Activated naive CD8-positive, alpha-beta T cell treated with anti-CD3 and anti-CD28 coated beads for 36 hours (primary cell): ENCODE measurements at places on chromosomes 2 and 18.

DNA sequence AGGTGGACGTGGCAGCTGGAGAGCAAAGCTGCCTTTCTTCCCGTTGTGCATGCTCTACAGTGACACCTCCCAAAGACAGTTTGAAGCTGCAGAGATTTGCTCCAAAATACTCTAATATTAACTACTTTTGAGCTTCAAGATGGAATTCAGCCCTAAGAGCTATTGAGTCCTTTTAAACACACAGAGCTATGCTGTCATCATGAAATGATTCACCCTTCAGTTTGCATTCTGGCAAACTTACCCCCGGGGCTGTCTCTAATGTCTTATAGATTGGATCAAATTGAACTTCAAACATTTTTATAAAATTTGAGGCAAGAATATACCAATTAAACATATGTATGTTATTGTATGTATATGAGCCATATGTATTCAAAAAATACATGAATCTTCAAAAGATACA lies 110.7 kb upstream of the EFEMP1 start:
- no peaks in the 10 kb centered on the region for H3K27me3 ChIP-seq
- H3K4me3 ChIP-seq: no peak overlapping the region
- H3K4me1 ChIP-seq: no peaks in the 10 kb centered on the region
- no peak overlapping the region for H3K27ac ChIP-seq

DNA sequence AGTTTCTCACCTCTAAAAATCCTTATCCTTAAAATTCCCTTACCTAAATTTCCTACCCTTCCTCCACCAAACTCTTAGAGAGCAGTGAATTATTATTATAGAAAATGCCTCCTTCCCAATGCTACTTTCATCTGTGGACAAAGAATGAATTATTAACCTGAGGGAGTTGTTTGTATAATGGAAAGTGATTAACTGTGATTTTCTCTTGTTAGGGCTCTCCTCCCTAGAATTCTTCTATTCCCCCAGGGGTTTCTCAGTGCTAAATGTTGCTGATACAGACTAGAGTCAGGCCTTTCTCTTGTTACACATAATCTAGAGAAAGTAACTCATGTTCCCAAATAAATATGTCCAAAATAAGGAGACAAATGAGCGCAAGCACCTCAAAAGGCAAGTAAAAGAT lies 23.3 kb downstream of the EPB41L5 start:
- H3K36me3 ChIP-seq: peaks cover 6% of the 10 kb centered on the region
- no peaks in the 10 kb centered on the region for H3K27me3 ChIP-seq
- peaks cover 2% of the 10 kb centered on the region for H3K4me1 ChIP-seq
- H3K27ac ChIP-seq: no peak overlapping the region
- DNase-seq: no peak

DNA sequence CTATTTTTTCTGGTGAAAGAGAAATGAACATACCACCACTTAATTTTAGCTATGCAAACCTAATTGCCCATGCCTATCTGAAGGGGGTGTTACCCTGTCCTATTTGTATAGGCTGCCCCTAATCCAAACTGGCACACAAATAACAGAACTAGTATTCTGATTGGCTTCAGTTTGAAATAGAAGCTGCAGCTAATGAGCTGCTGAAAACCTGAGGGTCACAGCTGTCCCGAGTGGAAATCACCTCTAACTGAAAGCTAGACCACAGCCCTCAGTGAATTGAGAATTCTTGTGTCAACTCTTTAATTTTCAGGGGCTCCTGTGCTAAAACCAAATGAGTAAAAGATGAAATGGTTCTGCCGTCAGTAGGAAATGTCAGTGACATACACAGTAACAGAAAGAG lies 28.7 kb downstream of the CCDC141 start:
- H3K27ac ChIP-seq: peak overlapping the region; percentile 36
- no peak for DNase-seq
- peaks cover 19% of the 10 kb centered on the region for H3K36me3 ChIP-seq

DNA sequence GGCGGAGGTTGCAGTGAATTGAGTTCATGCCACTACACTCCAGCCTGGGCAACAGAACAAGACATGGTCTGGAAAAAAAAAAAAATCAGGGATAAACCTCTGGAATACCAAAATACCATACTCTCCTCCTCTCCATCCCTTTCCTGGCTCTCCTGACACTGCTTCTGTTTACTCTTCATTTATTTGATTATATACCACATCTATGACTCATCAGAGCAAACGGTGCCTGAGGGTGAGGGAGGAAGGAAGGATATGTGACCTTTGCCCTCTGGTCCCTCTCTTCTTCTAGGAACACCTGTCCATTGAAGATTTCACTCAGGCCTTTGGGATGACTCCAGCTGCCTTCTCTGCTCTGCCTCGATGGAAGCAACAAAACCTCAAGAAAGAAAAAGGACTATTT lies 30.0 kb downstream of the VIL1 start:
- H3K4me1 ChIP-seq: no peaks in the 10 kb centered on the region
- no peak overlapping the region for H3K27ac ChIP-seq
- H3K4me3 ChIP-seq: no peak overlapping the region
- H3K36me3 ChIP-seq: peaks cover 12% of the 10 kb centered on the region

DNA sequence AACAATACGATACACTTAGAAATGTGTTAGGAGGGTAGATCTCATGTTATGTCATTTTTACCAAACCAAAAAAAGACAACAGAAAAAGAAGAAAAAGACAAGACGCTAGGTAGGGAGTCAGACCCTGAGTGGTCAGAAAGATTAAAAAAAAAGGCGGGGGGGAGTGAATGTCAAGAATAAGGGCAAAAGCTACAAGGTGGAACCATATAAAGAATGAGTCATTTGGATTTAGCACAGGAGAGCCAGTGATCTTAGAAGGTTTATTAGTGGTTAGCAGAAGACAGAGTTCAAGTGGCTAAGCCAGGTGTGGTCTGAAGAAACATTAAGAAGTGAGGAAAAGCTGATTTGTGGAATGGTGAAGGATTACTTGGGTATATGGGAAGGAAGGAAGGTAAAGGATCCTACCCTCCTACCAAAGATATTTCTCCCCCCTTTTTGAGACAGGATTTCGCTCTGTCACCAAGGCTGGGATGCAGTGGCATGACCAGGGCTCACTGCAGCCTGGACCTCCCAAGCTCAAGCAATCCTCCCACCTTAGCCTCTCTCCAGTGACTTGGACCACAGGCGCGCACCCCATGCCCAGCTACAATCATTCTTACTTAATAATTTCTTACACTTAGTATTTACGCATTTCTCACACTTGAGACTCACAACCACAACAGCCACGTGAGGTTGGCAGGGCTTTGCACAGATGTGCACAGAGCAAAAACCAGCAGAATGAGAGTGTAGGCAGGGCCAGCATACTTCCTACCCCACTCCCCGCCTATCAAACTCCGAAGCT lies 2.6 kb downstream of the DSC2 start:
- H3K27me3 ChIP-seq: peaks cover 43% of the 10 kb centered on the region
- H3K4me3 ChIP-seq: no peak overlapping the region
- H3K4me1 ChIP-seq: no peaks in the 10 kb centered on the region
- no peaks in the 10 kb centered on the region for H3K36me3 ChIP-seq
- H3K27ac ChIP-seq: no peak overlapping the region

DNA sequence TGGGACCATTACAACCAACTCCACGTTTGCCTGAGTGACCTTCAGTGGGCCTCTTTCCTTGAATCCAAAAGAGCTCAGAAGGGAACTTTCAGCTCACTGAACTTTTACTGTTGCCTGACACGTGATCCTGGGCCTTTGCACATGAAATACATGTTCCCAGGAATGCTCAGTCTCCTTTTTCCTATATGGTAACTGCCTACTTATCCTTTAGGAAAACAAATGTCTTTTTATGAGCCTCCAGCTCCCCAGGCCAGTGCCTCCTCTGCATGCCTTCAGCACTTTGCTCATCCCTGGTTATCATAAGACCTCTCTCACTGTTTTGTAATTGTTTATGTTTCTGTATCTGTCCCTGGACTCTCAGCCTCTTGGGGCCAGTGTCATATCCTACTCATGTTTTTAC lies 5.1 kb downstream of the PLA2R1 start:
- no peaks in the 10 kb centered on the region for H3K36me3 ChIP-seq
- no peak overlapping the region for H3K4me3 ChIP-seq
- H3K4me1 ChIP-seq: no peaks in the 10 kb centered on the region
- H3K27ac ChIP-seq: no peak overlapping the region
- peaks cover 35% of the 10 kb centered on the region for H3K27me3 ChIP-seq

DNA sequence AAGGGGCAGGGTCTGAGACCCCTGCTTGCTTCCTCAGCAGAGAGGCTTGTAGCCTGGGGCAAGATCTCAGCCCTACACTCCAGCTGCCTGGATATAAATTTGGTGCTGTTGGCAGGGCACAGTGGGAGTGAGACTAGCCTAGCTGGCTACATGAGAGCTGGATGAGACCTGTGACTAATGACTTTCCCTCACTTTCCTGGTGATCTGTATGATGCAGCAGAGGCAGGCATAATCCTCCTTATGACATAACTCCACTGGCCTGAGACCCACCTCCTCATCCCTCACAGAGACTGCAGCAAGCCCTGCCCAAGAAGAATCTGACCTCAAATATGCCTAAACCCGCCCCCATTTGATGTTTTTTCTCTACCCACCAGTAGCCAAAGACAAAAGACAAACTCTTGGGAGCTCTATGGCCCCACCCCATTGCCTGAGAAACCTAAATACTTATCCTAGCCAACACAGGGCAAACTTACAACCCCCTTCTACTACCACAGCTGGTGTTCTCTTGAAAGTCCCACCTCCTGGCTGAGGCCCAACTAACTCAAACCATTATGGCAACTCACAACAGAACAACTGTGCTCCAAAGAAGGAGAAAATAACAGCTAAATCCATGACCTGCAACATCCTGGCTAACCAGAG lies 102.7 kb downstream of the NR4A2 start:
- DNase-seq: no peak
- no peak overlapping the region for H3K27ac ChIP-seq
- no peak overlapping the region for H3K4me3 ChIP-seq
- peaks cover 2% of the 10 kb centered on the region for H3K36me3 ChIP-seq
- H3K27me3 ChIP-seq: peaks cover 7% of the 10 kb centered on the region

GRCh38 chr18:9971313-9971920 lies 57.6 kb downstream of the VAPA start:
- peaks cover 18% of the 10 kb centered on the region for H3K4me1 ChIP-seq
- peaks cover 4% of the 10 kb centered on the region for H3K36me3 ChIP-seq
- peak; percentile 49 for DNase-seq
- peaks cover 39% of the 10 kb centered on the region for H3K27me3 ChIP-seq

DNA sequence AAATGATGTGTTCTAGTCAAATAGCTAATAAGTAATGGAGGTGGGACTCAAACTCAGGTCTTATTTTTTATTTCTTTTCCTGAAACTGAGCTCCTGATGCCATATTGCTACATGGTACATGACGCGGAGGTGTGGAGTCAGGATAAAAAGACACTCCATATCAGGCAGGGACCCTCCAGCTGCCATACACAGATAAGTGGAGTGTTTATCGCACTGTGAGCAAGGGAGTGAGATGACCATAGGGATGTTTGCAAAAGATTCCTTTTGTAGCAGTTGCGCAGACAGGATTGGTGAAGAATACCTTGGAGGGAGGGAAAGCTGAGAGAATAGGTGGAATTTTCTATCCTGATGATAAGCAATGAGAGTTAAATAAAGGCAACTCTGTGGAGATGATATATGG lies 657.2 kb downstream of the RNF144A start:
- H3K27me3 ChIP-seq: no peaks in the 10 kb centered on the region
- DNase-seq: no peak
- peaks cover 35% of the 10 kb centered on the region for H3K4me1 ChIP-seq
- no peak overlapping the region for H3K27ac ChIP-seq
- H3K36me3 ChIP-seq: peaks cover 45% of the 10 kb centered on the region
- H3K4me3 ChIP-seq: no peak overlapping the region

DNA sequence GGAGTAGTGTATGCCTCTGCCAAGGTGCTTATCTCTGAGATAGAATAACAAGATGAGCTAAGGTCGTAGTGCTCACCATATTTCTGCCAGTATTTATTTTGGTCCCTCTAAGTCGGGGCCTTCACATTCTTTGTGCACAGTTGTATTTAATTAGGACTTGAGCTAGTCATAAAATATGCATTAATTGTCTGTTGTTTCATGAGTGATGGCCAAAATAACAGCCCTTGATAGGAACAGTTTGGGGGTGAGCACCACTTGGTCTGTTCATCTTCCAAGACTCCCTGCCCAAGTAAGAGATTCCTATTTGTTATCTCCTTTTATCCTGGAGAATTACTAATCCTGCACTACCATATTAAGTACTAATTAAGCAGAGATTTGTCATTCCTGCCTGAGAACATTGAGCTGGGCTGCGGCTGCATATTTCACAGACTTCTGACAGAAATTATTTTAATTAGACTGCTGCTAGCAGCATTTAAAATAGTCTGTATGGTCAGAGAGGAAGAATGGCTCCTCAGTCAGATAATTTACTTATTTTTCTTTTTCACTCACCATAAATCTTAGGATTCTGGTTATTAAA lies 435.1 kb downstream of the MTX2 start:
- DNase-seq: no peak
- no peaks in the 10 kb centered on the region for H3K36me3 ChIP-seq
- no peaks in the 10 kb centered on the region for H3K4me1 ChIP-seq
- H3K27ac ChIP-seq: no peak overlapping the region
- no peak overlapping the region for H3K4me3 ChIP-seq

GRCh38 chr2:19474128-19474527 lies 115.7 kb upstream of the OSR1 start:
- no peaks in the 10 kb centered on the region for H3K36me3 ChIP-seq
- H3K27me3 ChIP-seq: peaks cover 54% of the 10 kb centered on the region
- no peak overlapping the region for H3K27ac ChIP-seq
- peak; percentile 49 for DNase-seq
- peak overlapping the region; percentile 44 for H3K4me3 ChIP-seq
